ENCODE measurements at places on chromosomes 16 and 17.

DNA sequence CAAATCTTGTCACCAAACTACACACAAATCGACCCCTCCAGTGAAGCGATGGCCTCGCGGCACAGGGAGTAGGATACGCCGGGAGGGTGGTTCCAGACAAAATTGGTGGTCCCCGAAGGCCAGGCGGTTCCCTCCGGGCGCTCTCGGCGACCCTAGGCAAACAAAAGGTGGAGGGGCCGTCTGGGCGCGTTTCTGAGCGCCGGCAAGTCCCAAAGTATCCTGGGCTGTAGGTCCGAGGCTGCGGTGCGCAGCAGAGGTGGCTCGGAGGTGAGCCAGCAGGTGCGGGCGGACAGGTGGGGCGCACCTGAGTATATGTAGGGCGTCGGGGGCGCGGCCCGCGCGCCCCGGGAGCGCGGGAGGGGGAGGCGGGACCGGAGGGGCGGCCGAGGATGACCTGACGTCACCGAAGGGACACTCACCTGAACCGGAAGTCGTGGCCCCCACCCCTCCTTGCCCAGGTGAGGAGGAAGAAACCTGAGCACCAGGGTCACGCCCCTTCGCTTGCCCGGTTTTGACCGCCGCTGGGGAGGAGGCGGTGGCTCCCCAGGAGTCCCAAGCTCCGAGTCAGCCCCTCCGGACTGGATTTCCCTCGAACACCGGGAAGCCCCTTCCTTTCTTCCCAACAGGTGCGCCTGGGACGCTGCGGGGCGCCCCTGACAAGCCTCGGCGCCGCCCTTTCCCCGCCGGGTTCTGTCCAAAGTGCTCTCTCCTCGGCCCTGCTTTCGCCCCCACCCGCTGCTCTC, at the start of gene CLDN7:
TSS of gene CLDN7 (minus strand) at position 287 of the 743 bp plus-strand sequence. CDS start 435 bp downstream, outside the sequence.
- no peak for DNase-seq

- no peak for DNase-seq
Measured at GRCh38 chr17:60557805-60558204, 31.8 kb upstream of the APPBP2 start.

DNA sequence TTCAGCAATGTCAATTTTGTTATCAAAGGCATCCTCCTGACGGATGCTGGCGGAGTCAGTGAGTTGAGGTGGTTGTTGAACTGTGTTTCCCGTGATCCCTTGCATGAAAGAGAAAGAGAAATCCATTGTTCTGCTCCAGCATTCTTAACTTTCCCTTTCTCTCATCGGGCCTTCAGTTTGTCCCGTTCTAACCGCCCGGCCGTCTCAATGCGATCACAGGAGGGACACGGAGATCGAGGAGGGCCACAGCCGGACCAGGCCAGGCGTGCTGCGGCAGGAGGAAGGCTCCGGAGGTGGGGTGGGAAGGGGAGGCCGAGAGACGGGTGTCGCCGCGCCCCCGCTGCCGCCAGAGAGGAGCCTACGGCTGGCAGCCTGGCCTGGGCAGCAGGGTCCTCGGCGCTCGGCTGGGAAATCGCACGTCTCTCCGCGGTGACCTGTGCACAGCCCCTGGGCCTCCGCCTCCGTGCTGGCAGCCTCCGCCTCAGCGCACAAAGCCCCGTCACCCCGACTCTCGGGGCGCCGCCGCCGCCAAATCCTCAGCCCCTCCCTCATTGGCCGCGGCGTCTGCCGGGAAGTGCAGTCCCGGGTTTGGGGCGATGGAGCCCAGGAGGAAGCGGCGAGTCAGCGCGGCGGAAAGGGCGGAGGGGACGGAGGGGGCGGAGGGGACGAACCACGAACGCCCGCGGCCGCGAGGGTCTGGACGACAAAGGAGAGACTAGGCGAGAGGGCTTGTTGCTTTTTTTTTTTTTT, 38.1 kb downstream of the SOST start:
- peak; percentile 93 for DNase-seq

DNA sequence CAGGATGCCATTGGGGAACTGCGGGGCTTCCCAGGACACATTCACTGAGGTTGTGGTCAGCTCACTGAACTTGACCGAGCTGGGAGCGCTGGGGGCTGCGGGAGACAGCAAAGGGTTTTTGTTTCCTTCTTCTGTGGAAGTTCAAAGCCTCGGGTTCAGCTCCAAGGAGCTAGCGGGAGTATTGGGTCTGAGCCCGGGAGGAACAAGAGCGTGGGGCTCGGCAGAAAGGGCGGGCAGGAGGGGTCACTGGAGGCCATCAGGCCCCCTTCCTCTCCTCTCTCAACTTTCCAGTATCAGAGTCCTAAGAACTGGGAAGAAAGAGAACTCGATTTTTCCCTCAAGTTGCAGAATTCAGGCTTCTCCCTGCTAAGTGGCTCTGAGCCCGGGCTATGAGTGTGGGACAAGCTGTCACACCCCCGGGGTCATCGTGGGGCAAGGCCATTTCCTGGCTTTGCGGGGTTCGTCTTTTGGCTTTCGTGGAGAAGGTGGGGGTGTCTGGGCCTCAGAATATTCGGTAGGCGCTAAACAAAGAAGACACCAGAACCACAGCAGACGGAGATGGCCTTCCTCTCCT, 53.6 kb upstream of the CDC42EP4 start:
- DNase-seq = peak; percentile 20

DNA sequence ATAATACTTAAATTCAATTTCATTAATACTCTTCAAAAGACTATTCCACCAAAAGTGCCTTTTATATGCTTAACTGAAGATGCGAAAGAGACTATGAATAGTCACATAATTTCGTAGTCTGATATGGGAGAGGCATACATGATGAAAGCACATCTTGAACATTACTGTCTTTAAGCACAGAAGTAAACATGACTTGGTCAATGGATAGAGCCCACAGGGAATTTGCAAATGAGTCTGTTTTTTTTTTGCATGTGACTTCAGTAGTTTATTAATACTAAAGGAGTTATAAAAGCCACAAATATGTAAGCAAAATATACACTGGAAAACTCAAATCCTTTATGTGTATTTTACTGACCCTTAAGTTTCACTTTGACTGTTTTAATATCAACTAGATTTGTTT, 15.9 kb downstream of the ADPRM start:
- DNase-seq = no peak

DNA sequence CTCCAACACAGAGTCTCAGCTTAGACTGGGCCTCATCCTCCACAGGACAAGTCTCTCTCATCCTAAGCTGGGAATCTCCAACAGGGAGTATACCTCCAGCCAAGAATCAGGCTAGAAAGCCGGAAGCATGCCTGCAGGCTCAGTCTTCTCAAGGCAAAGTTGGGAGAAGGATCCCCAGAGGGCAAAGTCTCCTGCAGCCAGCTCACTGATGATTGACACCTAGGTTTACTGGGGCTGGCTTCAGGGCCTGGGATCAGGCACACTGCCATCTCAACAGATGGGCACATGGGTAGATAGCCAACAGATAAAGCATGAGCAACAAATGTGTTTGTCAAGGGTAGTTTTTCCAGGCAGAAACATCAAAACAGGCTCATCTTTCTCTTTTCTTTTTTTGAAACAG, 56.1 kb upstream of the TOX3 start:
- peak; percentile 40 for DNase-seq

Data from brain (organoid and tissue), 16 donors.